KG1 (cell line): ENCODE measurements at places on chromosomes 5 and 9.

DNA sequence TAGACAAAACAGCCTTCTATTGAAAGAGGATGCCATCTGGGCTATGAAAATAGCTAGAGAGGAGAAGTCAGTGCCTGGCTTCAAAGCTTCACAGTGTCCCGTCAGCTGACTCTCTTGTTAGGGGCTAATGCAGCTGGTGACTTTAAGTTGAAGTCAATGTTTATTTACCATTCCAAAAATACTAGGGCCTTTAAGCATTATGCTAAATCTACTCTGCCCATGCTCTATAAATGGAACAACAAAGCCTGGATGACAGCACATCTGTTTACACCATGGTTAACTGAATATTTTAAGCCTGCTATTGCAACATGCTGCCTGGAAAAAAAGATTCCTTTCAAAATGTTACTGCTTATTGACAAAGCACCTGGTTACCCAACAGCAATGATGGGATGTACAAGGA, 309.1 kb downstream of the NTRK2 start:
- no peak for DNase-seq

DNA sequence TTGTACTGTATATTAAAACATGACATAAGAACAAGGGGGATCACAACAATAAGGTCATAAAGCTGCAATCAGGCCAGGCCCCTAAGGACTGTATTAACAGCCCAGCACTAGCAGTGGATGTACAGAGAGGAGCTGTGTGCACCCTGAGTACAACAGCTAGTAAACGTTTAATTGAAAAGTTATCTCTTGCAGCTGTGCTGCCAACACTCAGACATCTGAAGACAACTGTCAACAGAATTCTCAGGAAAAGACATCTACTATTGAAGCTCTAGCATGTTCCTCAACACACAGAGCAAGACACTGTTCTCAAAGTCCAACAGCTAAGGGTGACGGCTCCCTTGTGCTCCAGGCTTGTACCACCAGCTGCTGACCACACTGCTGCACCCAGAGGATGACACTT, 199.6 kb downstream of the DCP2 start:
- DNase-seq = no peak

DNA sequence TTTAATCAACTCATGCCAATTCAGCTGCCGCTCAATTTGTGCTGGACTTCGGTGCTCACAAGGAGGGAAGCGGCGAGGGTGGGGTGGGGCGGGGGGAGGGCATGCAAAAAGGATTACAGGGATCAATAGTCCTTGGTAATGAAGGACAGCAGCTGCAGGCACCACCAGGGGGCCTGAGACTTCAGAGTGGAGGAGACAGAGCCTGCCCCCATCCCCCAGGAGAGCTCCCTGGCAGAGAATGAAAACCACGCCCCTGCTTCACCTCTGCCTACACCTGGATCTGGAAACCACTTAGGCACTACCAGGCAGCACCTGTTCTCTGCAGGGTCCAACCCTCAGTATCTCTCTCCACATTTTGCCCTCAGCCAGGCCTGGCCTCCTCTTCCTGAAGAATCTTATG, 155.6 kb downstream of the TRIM32 start:
- DNase-seq = no peak

DNA sequence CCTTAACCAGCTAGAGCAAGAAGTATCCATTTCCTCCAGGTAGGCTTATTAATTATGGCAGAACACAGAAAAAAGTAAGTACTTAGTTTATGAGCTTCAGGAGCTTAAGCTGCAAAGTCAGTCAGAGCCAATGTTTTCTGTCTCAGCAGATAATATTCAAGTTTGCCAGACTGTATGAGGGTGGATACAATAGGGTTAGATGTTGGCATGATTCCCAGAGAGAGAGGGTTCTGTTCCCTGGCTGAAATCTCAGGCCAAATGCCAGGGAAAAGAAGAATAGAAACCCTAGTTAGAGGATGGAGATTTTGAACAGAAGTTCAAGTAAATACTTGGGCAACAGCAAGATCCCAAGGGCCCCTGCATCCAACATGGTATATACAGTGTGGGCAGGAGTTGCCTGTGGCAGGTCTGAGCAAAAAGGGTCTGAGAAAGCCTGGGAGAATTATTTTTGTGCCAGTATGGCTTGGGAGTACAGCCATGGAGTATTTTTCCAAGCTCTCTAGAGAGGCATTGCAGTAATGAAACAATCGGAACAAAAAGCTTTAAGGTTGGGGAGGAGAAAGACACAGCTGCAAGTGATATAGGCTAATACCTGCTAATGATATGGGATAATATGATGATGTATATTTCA, 31.0 kb upstream of the ISOC1 start:
- no peak for DNase-seq

- DNase-seq = no peak
Observed at GRCh38 chr9:128916204-128916603, 4.6 kb upstream of the PHYHD1 start.

GRCh38 chr5:143284521-143284920, 119.0 kb downstream of the NR3C1 start:
- DNase-seq = no peak

- no peak for DNase-seq
Observed at GRCh38 chr9:134168757-134169550, 4.6 kb upstream of the RNU6ATAC start.

DNA sequence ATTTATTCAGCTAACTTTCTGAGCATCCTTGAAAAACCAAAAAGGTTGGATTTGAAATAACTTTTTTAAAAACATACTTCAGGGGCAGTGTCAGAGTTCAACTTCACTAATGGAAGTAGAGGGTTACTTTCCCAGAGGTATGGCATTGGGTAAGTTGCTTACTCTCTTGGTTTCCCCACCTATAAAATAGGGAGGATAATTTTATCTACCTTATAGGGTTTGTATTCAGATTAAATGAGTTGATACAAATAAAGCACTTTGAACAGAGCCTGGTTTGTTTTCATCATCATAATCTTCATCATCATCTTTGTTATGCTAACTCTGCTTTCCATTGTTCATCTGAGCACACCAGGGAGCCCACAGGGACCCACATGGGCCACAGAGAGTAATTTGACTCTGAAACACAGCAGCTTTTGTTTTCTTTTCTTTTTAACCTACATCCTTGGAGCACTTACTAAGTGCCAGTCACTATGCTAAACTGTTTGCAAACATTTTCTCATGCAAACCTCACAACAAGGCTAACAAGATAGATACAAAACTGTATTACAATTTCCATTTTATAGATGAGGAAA, 179.1 kb upstream of the SLC24A2 start:
- DNase-seq = no peak

DNA sequence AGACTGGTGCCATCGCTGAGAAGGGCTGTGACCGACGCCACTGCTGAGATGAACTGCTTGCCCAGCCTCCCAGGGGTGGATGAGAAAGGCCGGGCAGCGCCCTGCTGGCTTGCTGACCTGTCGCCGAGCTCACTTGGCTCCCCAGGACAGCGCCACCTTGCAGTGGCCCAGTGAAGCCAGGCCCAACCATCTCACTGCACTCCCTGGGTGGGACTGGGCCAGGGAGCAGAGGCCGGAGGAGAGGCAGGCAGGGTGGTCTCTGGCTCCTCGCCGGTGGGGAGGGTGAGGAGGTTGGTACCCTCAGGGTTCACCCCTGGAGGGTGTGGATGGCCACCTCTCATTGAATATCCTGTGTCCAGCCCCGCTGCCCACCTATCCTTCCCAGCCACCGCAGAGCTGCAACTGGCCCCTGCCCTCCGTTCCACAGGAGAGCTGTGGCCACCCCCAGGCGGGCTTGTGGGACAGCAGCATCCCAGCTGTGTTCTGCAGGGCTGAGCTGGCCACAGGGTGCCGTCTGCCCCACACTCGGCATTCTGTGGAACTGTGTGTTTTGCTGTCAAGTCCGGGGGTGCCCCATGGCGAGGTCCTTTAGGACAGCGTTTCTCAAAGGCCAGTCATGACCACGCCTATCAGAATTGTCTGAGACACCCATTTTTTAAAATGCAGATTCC, 41.0 kb upstream of the FCN2 start:
- no peak for DNase-seq

GRCh38 chr5:82820188-82820587, 257.0 kb downstream of the TMEM167A start:
- no peak for DNase-seq

DNA sequence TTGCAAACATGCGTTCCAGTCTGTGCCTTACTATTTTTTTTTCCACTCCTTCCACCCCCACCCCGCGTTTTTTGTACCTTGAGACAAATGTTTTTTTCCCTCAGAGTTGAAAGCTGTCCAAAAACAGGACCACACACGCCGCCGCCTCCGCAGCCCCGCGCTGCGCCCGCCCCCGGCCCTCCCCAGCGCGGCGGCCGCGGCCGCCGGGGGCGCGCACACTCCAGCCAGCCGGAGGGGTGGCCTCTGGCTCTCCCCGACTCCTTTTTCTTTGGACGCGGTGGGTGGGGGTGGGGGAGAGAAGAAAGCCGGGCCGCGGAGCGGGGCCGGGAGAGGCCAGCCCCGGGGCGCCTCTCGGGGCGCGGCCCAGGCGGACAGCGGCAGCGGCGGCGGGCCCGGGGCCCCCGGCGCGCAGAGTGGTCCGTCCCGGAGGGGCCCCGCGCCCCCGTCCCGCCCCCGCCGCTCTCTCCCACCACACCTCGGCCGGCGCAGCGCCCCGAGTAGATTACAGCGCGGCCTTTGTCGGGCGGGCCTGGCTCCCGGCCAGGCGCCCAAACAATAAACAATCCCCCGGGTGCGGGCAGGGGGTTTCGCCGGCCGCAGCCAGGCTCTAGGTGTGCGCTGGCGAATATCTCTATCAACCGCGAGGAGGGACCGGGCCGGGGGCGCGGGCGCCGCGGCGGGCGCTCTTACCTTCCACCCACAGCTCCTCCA, 10.9 kb downstream of the PTCH1 start:
- no peak for DNase-seq

- no peak for DNase-seq
Observed at GRCh38 chr5:79329453-79329852, 93.5 kb downstream of the JMY start.

- no peak for DNase-seq
Observed at GRCh38 chr9:136399176-136400037, 563 bp downstream of the SNAPC4 start.
